Esophagus squamous epithelium (tissue), 5 donors: ENCODE measurements at places on chromosomes 7 and 10.

DNA sequence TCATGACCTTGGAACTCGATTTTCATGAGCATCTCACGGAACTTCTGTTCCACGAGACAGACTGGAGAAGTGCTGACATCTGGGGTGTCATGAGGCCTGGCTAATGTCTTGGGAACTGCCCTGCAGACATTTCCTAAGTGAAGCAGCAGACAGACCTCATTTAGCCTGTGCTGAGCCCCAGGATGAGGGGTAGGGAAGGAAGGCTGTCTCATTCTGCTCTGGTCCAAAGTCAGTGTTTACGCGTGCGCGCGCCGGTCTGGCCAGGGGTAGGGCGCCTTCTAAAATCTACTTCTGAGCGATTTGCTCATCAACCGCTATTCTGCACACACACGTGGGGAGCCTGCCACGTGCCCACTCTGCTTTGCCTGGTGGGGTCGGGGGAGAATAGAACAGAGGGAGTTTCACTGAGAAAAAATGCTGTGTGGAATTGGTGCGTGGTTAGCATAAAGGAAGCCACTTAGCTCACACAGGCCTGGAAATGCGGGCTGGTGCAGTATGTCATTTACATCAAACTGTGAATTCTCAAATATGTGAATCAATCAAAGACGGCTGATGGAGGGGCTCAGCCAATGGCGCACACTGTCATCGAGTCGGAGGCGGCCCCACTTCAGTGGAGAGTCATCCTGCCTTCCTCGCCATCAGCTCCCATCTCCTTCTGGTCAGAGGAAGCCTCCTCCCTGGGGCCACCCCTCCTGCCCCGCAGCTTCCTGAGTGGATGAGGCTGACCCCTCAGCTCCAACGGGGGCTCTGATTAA, 335.1 kb downstream of the ADARB2 start:
- DNase-seq, result no peak

- no peak for DNase-seq
Measured at GRCh38 chr10:92001995-92002394, 78.4 kb downstream of the BTAF1 start.

- DNase-seq, result no peak
Measured at GRCh38 chr7:47578579-47579270, 3.2 kb downstream of the TNS3 start.

GRCh38 chr10:4267086-4267773, 482.2 kb upstream of the KLF6 start:
- no peak for DNase-seq

- no peak for DNase-seq
Measured at GRCh38 chr7:129865925-129866201, 86.9 kb downstream of the UBE2H start.

- no peak for DNase-seq
Measured at GRCh38 chr7:44213877-44214388, 13.2 kb downstream of the YKT6 start.

- DNase-seq, result no peak
Measured at GRCh38 chr7:20172736-20173334, 44.3 kb downstream of the MACC1 start.

DNA sequence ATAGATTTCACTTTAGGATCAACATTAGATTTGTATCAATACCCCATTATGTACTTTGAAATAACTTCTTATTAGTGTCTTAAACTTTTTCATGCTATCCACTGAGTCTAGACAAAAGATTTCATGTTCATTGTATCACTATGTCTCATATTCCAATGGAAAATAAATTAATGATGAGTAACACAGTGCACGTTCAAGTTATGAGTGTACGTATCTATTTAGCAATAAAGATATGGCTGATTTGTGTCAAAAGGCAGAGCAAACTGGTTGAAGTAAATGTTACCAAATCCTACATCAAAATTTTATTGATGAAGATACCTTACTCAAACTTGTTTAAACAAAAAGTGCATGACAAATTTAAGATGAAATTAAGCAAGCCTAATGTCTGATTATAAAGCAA, 102.4 kb downstream of the SEMA3E start:
- DNase-seq, result no peak

GRCh38 chr10:79239275-79239779, 107.9 kb upstream of the PPIF start:
- DNase-seq, result no peak

GRCh38 chr10:35409094-35409582, 72.8 kb downstream of the CCNY start:
- no peak for DNase-seq

DNA sequence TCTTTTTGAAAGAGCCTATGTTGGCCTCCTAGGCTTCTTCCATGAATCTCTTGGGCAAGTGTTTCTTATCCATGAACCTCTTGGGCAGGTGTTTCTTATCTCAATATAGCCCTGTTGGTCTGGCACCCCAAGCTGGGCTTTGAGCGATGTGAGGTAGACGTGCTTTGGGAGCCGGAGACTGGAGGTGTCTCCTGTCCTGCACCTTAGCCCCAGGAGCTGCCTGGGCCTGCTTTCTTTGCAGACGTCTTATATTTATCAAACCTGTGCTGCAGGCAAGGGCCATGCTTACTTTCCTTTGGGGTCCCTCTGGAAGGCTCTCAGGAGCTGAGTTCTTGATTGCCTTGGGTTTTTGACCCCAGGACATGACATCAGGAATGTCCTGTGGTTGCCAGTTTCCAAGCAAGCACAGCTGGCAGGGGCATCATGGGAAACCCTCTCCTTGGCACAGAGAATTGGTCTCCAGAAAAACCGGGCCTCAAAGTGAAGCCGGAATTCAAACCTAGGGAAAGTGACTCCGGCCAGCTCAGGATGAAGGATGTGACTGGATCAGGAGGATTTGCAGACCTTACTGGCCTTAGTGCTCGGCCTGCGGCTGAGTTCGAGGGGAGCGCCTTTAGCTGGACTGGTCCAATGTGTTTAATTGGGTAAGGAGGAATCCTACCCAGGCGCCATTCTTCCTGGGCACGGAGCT, 2.8 kb downstream of the JAKMIP3 start:
- no peak for DNase-seq

- DNase-seq, result no peak
Measured at GRCh38 chr10:86798611-86799010, 42.2 kb downstream of the BMPR1A start.

DNA sequence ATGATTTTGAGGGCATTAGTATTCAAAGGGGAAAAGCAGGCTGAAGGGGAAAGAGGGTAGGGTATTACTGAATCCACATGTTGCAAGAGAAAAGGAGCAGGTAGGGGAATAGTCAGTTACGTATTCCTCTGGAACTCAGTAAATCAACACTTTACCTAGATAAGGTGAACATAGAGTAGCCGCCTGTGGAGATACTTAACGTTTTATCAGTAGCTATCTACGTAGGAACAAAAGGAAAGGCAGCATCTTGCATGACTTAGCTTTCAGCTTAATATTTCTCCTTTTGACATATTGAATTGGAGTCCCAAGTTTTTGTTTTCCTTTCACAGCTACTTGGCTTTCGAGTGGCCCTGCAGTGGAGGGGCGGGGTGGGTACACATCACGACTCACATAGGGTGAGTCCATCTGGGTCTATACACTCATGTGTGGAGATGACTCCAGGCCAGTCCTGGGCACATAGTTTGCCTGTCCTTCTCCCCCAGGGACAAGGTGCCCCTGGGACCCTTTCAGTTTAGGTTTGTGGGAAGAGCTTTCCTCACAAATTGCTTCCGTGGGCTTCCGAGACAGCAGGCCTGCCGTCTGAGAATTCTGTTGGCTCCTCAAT, 48.1 kb downstream of the CCNY start:
- no peak for DNase-seq

GRCh38 chr7:31091924-31092434, 39.9 kb downstream of the ADCYAP1R1 start:
- DNase-seq, result no peak

- DNase-seq, result no peak
Measured at GRCh38 chr7:137351941-137352340, 8.4 kb upstream of the PTN start.

GRCh38 chr10:123140164-123140982, 4.6 kb downstream of the HMX3 start:
- no peak for DNase-seq

- no peak for DNase-seq
Measured at GRCh38 chr7:55770778-55771177, 91.8 kb downstream of the SEPTIN14 start.

DNA sequence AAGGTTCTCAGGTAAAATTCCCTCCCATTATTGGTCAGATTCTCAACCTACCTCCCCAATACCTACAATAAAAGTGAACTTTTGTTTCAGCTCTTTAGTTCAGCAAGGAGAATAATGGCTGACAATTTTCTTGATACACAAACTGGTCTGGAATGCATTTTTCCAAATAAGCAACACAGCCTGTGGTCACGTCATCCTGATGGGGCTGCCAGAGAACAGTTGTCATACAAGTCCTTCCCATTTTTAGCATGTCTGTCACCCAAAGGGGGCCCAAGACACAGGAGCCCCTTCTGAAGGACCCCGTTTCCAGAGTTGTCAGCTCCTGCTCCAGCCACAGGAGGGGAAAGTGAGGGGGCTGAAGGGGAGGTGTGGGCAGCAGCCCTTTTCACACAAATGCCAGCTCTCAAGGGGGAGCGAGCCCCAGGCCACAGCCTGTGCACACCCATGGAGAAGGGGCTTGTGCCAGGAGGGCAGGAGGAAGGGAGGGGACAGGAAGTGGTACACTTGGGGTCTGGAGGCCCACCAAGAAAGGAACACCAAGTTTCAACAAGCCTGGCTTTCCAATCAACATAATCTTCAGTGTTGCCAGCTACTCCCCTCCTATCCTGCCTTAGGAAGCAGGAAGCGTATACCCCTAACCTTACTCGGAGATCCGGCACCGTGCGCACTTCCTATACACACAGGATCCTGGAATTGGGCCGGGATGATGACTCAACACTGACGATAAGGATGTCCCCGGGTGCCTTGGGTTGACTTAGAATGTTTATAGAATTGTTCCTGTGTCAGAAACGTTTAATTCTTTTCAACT, 43.4 kb upstream of the PDLIM1 start:
- peak; percentile 19 for DNase-seq

DNA sequence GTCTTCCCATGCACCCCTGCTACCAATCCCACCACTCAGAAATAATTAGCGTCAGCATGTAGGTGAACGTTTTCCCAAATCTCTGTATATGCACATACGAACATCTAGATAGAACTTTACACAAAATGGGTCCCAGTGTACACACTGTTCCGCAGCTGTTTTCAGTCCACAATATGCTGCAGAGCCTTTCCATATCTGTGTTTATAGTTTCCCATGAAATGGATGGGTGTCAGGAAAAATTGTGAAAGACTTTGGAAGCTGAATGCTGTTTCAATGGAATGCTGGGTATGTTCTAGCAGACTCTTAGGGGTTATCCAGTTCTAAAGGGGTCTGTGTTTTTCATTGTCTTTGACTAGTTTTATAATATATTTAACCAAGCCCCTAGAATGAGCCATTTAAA, 13.8 kb downstream of the GRK5 start:
- no peak for DNase-seq
